ENCODE measurements at places on chromosomes 1 and 21.

DNA sequence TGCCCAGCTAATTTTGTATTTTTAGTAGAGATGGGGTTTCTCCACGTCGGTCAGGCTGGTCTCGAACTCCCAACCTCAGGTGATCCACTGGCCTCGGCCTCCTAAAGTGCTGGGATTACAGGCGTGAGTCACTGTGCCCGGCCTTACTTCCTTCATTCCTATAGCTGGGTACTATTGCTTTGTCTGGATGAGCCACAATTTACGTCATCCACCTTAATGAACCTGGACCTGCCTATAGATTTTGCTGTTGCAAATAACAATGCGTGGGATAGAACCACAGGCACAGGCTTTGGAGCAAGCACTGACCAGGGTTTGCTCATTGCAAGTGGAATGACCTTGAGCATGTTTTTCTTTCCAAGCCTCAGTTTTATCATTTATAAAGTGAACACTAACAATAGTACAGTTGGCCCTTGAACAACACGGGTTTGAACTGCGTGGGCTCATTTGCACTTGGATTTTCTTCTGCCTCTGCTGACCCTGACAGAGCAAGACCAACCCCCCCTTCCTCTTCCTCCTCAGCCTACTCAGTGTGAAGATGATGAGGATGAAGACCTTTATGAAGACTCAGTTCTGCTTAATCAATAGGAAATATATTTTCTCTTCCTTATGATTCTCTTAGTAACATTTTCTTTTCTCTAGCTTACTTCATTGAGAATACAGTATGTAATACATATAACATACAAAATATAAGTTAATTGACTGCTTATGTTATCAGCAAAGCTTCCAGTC lies 33.3 kb upstream of the BECN2 start:
- DNase-seq, result no peak

- no peak for DNase-seq
Measured at GRCh38 chr1:102937401-102937800, 170.9 kb downstream of the COL11A1 start.

DNA sequence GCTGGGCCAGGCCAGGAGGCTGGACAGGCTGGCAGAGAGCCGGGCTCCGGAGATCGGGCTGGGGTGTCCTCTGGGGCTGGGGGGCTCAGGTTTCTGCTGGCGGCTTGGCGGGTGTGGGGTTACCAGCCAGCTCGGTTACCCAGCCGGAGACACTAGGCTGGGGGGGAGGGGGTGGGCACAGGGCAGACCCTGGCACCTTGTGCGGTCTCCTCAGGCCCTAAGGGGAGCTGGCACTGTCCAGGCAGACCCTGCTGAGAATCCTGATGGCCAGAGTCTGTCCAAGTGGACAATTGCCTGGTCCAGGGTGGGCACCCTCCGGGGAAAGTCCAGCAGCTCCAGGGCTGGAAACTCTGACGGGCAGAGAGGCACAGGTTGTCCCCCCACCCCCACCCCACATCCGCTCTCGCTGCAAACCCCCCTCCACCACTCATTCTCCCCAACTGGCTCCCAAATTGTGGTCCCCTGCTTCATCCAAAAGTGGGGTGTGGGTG lies 6.7 kb downstream of the ZBTB7B start:
- DNase-seq, result no peak

DNA sequence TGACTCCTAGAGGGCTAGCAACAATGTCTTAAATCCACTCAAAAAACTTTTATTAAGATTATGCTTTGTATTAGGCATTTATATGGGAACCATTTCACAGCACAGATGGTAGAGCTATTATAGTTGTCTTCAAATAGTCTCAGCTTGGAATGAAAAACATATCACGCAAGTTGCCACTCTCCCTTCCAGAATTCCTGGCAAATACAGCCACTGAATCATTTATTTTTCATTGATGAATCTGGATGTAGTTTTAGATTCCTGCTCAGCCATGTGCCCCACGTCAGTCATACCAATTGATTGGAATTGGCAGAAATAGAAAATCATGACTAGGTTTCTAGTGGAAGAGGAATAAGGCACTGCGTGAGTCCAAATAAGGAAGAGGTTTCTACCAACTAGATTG lies 165.2 kb downstream of the PLA2G4A start:
- no peak for DNase-seq

GRCh38 chr1:65911679-65912078 lies 119.0 kb downstream of the PDE4B start:
- no peak for DNase-seq

DNA sequence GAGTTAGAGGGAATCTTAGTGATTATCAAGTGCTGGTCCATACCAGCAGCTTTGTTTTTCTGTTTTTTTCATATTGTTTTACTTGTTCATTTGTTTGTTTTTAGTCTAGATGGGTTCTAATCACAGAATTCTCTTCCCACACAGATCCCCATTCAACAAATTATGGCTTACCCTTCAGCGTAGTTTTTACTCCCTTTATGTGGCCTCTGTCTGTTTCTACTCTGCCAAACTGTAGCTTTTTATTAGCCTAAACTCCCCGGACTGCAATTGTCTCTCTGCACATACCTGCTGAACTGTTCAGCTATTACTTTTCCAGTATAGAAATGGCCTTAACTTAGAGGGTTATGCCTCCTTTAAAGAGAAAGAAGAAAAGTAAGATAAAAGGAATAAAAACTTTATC lies 348.5 kb downstream of the TGFB2 start:
- DNase-seq, result no peak

DNA sequence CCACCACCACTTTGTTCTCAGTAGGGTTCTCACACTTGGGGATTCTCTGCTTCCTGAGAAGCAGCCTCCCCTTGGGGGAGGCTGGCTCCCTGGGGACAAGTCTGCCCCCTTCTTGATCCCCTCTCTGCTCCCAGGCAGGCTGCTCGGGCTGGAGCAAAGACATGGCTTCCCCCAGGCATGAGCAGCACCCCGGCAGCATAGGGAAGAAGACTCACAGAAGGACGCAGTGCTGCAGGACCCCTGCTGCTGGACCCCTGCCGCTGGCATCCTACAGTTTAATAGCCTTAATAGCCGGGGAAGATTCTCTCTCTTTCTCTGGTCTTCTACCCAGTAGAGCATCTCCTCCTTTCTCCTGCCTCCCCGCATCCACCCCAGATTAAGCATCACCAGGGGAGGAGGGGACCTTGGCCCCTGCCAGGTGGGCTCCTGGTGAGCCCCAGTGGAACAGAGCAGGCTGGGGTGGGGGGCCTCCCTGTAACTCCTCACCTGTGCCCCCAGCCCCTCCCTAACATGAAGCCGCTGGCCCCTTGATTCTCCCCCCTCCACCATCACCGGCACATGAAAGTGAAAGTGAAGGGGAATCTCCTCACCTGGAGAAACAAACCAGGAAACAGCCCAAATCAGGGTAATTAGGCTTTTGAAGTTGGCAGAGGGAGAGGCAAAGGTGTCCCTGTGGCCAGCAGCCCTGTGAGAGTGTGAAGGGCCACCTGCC lies 2.5 kb downstream of the WNT3A start:
- no peak for DNase-seq

DNA sequence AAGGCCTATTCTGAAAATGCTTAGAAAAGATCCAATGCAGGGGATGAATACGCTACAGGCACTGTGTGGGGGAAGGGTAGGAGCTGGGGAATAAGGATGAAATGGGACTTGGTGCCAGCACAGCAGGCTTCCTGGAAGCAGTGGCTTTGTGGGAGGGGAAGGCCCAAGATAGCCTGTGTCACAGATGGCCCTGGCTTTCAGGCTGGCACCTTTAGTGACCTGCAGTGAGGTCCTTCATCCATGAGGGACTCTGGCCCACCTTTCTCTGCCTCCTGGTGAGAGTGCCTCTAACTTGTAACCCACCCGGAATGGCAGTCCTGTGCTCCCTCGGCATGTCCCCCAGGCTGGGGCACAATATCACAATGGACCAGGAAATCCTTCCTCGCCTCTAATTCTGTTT lies 919 bp downstream of the CHI3L1 start:
- DNase-seq, result no peak

GRCh38 chr1:182679684-182680083 lies 4.7 kb downstream of the RGS8 start:
- DNase-seq, result no peak

- DNase-seq, result no peak
Measured at GRCh38 chr21:35521852-35522505, 472.9 kb upstream of the RUNX1 start.

GRCh38 chr1:17447501-17447992 lies 8.1 kb upstream of the RCC2 start:
- no peak for DNase-seq

DNA sequence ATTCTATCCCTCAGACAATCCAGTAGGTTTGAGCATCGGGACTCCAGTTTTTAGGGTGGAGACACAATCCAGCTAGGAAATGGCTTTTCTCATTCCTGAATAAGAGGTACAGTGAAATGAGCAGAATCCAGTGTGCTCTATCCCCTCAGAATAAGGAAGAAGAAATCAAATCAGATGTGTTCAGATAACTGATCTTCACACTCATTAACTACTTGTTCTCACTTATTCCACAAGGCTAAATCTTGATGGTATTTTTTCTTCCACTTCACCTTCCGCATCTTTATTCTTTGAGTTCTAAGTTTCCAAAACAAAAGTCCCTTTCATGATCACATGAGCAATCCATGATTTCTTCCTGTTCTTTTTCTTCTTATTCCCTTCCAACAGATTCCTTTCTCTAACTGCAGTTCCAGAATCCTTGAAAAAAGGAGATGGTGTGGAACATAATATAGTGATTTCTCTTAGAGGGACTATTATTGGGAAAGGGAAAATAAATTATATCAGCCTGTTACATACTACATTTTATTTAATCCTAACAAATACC lies 1.7 kb downstream of the SYT11 start:
- no peak for DNase-seq

- no peak for DNase-seq
Measured at GRCh38 chr1:179095924-179096323, 14.1 kb downstream of the TOR3A start.

- no peak for DNase-seq
Measured at GRCh38 chr1:213303286-213303685, 252.2 kb downstream of the RPS6KC1 start.

DNA sequence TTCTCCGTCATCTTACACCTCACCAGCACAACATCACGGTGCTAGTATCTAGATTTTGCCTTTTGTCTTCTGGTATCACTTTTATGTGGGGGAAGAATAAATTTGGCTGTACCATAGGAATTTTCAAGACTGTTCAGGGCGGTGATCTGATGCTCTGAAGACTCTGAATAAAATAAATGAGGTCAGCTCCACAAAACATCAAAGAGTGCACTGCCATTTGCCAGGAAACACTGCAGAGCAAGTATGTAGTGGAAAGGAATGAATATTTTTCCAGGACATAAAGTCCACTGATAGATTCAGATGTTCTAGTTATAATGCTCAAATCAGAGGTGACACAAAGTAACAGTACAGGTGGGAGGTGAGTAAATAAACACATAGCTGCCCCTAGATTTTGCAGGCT lies 56.3 kb downstream of the ZP4 start:
- DNase-seq, result no peak

DNA sequence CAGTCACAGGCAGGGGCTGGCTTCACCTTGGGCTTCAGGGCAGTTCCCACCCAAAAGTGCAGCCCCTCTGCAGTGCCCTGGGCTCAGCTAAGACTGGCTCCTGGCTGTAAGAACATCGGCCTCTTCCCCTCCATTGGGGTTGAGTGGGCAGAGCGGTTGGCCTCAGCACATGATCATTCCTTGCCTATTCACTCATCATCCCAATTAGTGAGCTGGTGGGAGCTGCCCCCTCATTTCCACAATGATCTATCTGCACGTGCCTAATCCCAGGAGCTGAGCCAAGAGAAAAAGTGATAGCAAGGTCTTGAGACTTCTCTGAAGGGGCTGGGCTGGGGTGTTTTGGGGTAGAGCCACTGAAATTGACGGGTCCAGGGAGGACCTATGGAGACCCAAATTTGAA lies 133.6 kb downstream of the SYF2 start:
- DNase-seq, result no peak

- DNase-seq, result no peak
Measured at GRCh38 chr1:40171036-40171435, 9.8 kb downstream of the RLF start.

- no peak for DNase-seq
Measured at GRCh38 chr1:93172778-93173177, 7.4 kb downstream of the TMED5 start.

GRCh38 chr1:224583774-224584173 lies 32.3 kb upstream of the CNIH3 start:
- no peak for DNase-seq

DNA sequence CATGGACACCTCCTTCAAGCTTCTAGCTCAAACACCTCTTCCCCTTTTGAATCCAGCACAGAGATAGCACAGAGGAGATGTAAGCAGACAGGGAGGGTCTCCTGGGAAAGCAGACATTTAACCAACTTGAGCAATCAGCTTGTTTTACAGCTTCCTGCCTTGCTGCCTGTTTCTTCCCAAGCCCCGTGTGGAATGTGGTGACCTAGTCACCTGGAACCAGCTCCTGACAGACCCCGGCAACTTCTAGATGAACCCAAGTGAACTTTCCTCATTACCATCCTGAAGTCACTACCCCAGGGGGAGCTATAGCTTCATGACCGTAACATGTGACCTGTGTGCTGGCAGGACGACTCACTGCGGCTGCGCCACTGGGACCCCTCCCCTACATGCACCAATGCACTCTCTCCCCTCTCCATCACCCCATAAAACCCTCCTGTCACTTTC lies 24.1 kb upstream of the TTF2 start:
- DNase-seq, result no peak
